Astrocyte of the hippocampus (primary cell): ENCODE measurements at places on chromosomes 13 and 19.
A peak's percentile ranks its signal among the peaks of the same experiment; 100 is the strongest.

GRCh38 chr19:54141356-54141755, 3.8 kb downstream of the CNOT3 start:
- no peak for DNase-seq

GRCh38 chr19:22832031-22832762, at the start of gene ZNF723:
TSS of gene ZNF723 (plus strand) at chr19:22832291. CDS start at chr19:22832380, 89 bp downstream.
- DNase-seq = no peak

- no peak for DNase-seq
Observed at GRCh38 chr19:58560921-58561320, 2.5 kb upstream of the UBE2M start.

DNA sequence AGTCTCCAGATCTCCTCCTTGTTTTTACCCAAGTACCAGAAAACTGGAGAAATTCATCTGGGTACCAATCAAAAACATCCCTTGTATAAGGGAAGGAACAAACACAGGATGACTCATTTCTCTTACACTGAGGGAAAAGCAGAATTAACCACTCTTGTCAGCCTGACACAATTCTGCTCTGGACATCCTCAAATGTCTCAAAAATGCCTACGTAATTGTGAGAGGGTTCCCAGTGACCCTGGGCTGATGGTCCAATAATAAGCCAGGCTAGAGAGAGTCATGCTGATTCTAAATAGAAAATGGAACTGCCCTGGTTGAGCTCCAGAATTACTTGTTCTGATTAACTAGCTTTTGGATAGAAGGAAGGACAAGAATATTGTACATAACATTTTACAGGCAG, 14.5 kb downstream of the ZNF708 start:
- peak; percentile 28 for DNase-seq

DNA sequence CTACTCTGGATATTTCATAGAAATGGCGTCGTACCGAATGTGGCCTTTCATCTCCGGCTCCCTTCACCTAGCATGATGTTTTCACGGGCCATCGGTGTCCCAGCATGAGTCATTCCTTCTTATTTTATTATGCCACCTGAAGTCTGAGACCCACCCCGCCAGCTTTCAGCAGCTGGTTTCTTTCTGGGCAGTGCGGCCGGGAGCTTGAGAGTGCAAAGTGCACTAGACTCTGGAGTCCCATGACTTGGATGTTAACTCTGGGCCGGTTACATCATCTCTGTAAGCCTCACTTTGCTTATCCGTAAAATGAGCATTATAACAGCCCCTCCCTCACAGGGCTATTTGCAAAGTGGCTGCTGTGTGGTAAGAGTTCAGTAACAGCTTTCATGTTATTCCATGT, 5.8 kb upstream of the KMT5C start:
- no peak for DNase-seq

DNA sequence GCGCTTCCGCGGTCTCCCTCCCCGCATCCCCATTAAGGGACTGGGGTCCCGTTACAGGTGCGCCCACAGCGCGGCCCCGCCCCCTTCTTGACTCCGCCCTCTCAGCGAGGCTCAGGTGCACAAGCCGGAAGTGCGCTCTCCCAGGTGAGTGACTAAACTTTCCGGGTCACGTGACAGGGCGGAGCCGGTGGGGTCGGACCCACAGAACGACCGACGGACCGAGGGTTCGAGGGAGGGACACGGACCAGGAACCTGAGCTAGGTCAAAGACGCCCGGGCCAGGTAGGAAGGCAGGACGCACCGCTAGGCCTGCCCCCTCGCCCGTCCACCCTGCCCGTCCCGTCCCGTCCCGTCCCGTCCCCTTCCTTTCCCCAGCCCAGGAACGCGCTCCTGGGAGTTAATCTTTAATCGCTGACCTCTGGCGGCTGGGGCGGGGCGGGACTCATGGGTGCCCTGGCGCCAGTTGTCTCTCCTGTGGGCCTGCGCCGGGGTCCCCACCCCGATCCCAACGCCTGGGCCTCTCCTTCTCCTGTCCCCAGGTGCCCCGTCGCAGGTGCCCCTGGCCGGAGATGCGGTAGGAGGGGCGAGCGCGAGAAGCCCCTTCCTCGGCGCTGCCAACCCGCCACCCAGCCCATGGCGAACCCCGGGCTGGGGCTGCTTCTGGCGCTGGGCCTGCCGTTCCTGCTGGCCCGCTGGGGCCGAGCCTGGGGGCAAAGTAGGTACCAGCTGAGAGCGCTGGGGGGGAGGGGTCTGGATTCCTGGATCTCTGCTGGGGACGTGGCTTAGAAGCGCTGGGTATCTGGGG, at the start of gene CRB3:
TSS of gene CRB3 (plus strand) at position 202 of the 804 bp plus-strand sequence. CDS start at position 633, 431 bp downstream.
- no peak for DNase-seq

- DNase-seq = no peak
Observed at GRCh38 chr13:47166336-47166735, 269.5 kb upstream of the HTR2A start.

GRCh38 chr13:49838989-49839388, 46.5 kb upstream of the KPNA3 start:
- peak; percentile 39 for DNase-seq

- DNase-seq = peak; percentile 72
Observed at GRCh38 chr13:34155931-34156607, 338.1 kb downstream of the RFC3 start.

- no peak for DNase-seq
Observed at GRCh38 chr13:73820688-73821087, 313.5 kb downstream of the KLF12 start.

DNA sequence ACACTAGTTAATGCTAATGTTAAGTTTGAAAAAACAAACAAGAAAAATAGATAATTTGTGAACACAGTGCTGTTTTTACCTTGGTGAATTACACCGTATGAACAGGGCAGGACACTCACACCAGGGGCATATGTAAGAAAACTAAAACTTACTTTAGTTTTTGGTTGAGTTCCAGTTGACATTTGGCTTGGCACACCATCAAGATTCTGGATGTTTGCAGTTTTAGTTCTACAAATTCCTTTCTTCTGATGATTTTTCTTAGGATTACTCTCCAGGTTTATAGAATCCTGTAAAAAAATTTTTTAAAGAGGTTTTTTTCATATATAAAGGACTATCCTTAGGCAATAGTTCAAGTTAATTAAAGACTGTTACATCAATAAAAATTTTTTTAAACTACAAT, 238.5 kb upstream of the STARD13 start:
- peak; percentile 86 for DNase-seq

- DNase-seq = no peak
Observed at GRCh38 chr19:38485541-38486285, 52.2 kb downstream of the RYR1 start.
